ENCODE measurements at places on chromosomes 12 and 14.

DNA sequence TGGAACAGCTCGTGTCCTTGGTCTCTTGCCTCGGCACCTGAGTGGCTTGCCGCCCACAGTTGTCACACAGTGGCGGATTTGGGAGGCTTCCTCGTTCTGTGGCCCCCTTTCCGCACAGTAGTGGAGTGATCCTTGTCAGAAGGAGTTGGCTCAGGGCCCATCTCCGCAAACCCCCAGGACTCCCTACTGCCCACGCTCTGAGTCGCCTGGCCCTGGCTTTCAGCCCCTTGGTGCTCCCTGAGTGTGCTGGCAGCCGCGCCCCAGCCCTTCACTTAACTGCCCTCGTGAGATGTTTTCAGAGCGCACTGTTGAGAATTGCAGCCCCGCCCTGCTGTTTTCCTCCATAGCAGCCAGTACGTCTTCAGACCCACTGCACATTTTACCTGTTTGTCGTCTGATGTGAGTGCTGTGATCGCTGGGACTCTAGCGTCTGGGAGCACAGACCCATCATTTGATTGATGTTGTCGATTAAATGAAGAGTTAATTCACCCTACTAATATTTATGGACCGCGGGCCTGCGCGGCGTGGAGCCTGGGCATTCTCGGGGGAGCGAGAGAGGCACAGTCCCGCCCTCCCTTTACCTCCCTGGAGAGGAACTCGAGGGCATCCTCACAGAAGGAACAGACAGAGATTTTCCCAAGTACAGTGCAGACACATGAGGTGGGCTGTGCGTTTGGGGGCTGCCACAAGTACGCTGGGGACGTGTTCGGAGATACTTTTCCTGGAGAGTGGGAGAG, 91.8 kb downstream of the DDX51 start:
- no peak for DNase-seq

DNA sequence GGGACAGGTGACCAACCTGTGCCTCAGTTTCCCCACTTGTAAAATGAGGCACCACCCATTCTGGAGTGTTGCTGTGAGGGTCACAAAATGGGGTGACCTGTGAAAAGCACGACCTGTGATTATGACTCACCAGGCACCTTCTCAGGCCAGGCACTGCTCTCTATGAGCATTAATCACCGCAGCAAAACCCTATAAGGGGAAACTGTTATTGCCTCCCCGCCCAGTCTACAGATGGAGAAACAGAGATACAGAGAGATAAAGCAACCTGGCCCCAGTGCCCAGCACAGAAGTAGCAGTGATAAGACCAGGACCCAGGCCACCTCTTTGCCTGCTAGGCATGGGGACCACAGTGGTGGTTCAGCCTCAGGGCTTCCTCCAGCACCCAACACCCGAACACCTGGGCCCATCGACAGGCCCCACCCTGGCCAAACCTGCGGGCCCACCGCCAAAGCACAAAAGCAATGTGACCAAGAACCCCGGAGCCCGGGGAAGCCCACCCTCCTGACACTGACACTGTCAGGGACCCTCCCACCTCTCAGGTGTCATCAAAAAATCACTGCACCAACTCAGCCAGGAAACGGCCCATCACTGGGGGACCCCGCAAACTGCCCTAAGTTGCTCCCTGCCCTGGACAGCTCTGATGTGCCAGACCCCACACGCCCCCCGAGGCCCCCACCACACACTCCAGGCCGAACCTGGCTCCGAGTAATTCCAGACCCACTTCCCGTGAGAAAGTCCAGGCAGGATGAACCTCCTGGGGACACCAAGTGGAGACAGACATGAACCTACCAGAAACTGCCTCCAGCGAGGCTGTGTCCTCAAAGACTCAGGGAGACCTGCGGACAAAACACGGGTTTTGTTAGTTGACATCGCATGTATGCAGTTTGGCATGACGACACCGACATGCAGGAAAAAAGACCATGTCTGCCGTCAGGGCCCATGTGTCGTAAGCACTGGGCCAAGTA, 32.4 kb downstream of the NCOR2 start:
- DNase-seq: no peak

DNA sequence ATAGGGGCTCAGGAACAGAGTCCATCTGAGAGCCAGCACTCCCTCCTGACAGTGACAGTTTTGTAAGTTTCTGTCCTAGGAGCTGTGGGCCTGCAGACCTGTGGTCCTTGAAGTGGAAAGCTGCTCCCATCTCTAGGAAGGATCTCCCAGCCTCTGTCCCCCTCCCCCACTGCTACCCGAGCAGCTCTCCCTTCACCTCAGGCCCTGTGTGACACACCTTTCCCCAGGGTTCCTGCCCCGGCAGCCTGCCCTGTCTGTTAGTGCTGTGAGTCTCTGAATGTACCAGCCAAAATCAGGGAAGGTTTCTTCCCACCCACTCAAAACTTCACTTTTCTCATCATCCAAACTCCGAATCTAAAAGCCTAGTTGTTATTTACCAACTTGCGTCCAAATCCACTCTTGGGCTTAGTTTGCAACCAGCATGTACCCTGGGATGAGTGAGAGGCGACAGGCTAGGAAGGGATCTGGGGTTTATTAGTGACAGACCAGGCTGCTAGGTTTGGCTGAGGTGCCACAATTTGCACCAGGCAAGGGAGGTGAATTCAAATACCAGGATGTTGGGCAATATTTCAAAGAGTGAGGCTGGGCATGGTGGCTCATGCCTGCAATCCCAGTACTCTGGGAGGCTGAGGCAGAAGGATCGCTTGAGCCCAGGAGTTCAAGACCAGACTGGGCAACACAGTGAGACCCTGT, 39.9 kb downstream of the NINJ2 start:
- no peak for DNase-seq

DNA sequence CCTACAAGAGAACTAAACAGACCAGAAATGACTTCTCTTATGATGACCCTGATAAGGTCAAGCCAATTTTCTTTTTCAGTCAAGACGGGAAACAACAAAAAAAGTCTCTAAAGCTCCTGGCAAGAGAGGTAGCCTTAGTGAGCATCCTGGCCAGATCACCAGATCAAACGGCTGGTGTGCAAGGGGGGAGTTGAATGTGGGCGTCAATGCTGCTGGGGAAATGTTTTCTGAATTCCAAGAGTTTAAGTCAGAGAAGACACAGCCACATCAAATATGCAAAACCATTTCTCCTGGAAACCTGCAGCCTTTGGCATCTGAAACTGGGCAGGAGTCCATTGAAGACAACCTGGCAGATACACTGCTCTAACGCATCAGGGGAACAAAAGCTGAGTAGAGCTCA, 16.0 kb upstream of the SELPLG start:
- DNase-seq: no peak

GRCh38 chr14:103298620-103299019, 35.4 kb upstream of the EIF5 start:
- no peak for DNase-seq

- no peak for DNase-seq
These were observed 63.4 kb downstream of the ASCL1 start for GRCh38 chr12:103020839-103021238.

GRCh38 chr12:64730588-64730969, 28.6 kb downstream of the GNS start:
- no peak for DNase-seq

- no peak for DNase-seq
These were observed 37.0 kb upstream of the OTX2 start for GRCh38 chr14:56846970-56847930.

DNA sequence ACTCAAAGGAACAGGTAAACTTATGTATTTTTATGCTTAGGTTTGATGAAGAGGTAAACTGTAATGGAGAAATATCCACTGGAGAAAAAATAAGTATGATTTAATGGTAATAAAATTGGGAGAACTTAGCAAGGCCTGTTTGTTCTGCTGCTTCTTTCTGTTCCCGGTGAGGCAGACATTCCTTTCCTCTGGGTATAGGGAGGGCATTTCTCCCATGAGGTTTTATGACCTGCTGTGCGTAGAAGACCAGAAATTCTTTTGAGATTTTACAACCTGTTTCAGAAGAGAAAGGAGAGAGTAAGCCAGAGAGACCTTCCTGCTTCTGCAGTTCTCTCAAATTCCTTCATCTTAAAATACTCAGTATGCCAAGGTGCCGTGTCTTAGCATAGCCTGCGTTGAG, 139.4 kb upstream of the RMST start:
- no peak for DNase-seq

DNA sequence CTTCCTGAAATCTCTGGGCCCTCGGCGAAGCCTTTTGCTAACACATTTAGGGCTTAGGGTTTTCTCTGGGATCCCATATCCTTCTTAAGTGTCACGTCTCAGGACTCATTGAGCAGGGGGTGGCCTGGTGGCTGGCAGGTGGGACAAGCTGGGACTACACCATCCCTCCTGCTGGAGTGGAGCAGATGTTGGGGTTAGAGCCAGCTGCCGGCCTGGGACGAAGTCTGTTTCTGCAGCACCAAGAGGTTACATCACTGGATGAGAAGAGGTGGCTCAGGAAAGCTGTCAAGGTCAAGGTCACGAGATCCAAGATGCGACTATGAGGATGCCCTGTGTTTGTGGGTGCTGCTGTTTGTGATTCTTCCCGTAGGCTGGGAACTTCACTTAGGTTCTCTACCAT, 16.3 kb downstream of the SMCO2 start:
- no peak for DNase-seq

- DNase-seq: no peak
These were observed 476.5 kb upstream of the TBX3 start for GRCh38 chr12:115160271-115161128.

DNA sequence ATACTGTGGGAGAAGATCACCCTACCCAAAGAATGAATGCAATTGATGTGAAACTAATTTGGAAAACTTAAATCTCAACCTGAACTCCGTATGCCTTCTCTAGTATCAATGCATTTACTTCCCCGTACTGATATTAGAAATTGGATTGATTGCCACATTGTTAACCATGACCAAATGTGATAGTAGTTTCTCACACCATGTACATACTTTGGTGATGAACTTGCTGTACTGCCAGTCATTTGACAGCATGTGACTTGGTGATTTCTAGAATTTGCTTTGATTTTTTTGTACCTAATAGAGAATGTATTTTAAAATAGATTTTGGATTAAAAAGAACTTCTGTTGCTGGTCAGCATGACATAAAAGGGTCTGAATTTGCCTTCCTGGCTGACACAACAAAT, 579.8 kb upstream of the TMEM132C start:
- DNase-seq: no peak

- no peak for DNase-seq
These were observed 181.5 kb downstream of the ACSS3 start for GRCh38 chr12:81259360-81259759.

DNA sequence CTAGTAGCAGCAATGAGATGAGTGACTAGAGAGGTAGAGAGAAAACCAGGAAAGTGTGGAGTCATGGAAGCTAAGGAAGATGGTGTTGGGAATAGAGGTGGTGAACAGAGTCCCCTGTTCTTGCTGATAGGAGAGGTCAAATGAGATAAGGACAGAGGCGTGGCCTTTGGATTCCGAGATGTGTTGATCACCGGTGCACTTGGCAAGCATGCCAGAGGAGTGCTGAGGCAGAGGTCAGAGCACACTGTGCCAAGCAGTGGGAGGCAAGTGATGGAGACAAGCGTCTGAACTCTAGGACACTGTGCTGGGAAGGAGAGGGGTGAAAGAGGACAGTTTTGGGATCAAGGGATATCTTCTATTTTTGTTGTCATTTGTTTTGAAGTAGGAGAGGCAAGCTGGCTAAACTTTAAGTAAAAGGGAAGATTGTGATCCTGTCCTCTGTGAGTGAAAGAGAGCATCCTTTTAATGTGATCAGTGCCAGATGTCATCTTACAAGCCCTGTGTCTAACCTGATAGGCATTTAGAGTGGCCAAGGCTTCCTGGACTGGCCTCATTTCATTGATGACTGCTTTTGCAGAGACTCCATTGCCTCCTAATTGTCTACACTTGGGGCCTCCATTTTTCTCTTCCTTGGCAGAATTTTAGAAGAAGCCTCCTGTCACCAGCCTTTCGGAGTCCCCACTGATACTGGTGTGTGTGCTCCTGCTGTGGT, 336.4 kb downstream of the CACNA1C start:
- DNase-seq: no peak

- DNase-seq: no peak
These were observed 91.9 kb downstream of the SLC8A3 start for GRCh38 chr14:70096866-70097265.
